Activated CD4-positive, alpha-beta T cell treated with anti-CD3 and anti-CD28 coated beads for 24 hours (primary cell): ENCODE measurements at places on chromosomes 12 and 14.

- no peak for DNase-seq
These were observed 51.9 kb downstream of the HMGA2 start for GRCh38 chr12:65876161-65876560.

GRCh38 chr14:74977901-74978385 is 22.5 kb upstream of the PGF start:
- no peak for DNase-seq

GRCh38 chr14:104931771-104932675 is 7.3 kb downstream of the PLD4 start:
- no peak for DNase-seq

- no peak for DNase-seq
These were observed 18.7 kb upstream of the NOS1 start for GRCh38 chr12:117380083-117380482.

- no peak for DNase-seq
These were observed 45.1 kb upstream of the PRPF39 start for GRCh38 chr14:45038865-45039264.

DNA sequence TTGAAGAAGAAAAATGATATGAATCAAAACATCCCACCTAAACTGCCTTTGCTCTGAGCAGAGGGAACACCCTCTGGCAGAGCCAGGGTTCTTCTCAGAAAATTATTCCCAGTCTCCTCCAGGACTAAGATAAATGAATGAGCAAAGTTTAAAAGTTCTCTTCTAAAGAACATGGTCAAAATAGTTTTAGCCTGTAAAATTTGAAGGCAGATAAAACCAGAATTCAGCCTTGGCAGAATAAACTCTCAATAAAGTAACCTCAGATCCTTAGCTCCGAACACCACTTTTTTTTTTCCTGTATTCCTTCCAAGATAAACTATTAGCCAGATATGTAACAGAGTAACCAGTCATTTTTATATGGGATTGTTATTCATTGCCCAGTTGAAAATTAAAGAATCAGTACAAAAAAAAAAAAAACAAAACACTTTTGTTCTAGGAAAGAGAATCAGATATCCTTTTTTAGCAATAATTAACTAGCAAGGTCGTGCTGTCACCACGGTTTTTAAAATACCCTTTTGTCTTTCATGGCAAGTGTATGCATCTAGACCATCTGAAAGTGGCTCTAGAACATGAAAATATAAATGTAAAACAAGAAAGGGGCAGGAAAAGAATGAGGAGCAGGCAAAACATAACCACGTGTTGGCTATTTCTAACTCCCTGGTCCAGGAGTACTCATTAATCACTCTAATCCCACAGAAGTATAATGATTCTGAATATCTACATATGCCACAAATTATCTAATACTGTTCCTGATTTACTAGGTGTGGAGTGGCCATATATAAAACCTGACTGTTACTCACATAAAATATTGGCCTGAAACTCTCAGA is 60.8 kb downstream of the CAPZA3 start:
- DNase-seq, result no peak

- no peak for DNase-seq
These were observed 59.4 kb downstream of the TSPAN11 start for GRCh38 chr12:30985814-30986452.

- DNase-seq, result no peak
These were observed 168.0 kb downstream of the TMTC3 start for GRCh38 chr12:88310069-88310468.
